ENCODE measurements at places on chromosomes 5 and 9.

DNA sequence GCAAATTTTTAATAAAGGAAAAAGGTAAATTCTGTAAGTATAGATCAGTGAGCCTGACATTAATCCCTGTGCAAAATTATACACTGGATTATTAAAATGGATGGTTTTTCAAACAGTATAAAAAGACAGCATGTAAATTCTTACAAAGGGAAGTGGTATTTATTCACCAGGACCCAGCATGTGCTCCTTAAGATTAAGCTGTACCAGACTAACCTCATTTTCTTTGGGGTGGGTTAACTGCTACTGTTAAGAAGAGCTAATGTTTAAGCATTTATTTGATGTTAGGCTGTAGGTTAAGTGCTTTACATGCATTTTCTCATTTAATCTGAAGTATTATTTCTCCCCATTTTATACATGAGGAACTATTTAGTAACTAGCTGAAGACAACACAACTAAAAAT, 60.3 kb upstream of the RFX3 start:
- DNase-seq, result no peak

- DNase-seq, result no peak
These were observed 7.2 kb upstream of the IRX2 start for GRCh38 chr5:2758632-2759031.

- no peak for DNase-seq
These were observed 25.2 kb downstream of the GFI1B start for GRCh38 chr9:133003671-133004090.

DNA sequence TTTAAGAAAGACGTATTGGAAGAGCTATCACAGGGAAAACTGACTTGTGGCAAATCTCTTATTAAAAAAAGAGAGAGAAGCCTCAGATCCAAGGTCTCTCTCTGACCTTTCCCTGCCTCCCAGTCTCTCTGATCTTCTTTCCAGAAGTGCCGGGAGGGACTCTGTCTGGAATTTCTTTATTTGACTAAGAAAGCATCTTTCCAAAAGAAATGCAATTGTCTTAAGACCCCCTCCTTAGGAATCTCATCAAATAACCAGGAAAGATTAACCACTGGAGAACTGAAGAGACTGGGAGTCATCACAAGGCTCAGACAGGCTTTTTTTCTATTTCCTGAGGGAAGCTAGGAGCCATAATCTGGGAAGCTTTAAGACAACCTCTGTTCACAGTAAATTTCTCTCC, 4.6 kb downstream of the C1QTNF3 start:
- DNase-seq, result peak; percentile 44

DNA sequence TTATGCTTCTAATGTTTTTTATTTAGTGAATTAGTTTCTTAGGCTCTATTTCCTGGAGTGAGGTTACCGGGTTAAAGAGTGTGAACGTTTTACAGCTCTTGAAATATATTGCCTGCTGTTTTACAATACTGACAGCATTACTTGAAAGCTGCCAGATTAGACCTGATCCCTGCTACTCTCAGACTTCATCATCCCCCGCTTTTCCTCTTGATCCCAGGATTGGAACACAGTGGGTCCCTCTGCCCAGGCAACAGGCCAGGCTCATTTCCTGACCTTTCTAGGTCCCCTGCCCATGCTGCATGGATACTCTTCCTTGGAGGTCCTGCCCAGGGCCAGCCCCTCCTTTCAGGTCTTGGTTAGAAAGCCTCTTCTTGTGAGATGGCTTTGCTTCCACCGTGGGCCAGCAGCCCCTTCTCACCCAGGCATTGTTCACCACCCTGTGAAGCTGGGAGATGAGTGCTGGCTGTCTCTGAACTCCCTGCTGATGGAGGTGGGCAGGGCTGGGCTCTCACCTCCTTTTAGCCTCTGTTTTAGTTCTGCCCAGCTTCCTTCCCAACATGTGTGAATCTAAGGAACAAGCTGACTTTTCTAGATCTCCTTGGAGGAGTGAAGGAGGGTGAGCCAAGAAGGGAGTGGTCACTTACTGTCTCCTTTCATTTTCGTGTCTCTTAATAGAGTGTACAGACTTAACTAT, 15.5 kb upstream of the FAM120AOS start:
- DNase-seq, result no peak

DNA sequence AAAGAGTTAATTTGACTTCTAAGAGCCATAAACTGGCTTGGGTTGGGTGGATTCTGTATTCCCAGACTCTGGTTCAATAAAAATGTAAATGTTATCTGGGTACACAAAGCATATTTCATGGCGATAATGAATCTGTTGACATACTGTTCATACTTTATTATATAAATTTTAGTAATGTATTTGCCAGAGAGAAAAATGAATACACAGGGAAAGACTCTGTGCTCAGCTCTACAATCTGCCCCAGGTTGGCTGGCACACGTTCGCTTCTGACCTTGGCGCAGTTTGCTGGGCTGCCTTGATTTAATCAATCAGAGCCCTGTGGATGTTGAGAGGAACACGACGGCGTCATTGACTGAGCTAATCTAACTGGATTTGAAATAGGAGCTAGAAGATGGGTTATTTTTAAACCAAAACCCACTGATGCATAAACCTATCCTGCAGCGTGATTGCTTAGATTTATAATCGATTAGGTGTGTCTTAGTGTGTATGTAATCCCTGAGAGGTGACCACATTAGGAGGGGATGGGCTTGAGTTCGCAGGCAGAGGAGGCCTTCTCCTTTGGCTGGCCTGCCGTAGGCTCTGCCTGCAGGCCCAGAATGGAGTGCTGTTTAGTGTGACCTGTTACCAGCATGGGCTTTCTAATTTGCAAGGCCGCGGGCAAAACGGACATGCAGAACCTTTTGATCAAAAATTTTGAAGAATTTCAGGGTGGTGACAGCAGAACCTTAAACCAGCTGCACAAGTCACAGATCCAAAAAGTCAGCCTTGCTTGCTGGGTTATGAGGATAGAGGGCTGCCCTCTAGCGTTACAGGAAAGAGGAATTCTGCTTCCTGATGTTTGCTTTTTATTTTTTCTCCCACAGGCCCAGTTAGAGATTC, 3.9 kb upstream of the ADCY2 start:
- peak; percentile 36 for DNase-seq

- DNase-seq, result no peak
These were observed 462.0 kb upstream of the ZNF462 start for GRCh38 chr9:106400950-106401349.

DNA sequence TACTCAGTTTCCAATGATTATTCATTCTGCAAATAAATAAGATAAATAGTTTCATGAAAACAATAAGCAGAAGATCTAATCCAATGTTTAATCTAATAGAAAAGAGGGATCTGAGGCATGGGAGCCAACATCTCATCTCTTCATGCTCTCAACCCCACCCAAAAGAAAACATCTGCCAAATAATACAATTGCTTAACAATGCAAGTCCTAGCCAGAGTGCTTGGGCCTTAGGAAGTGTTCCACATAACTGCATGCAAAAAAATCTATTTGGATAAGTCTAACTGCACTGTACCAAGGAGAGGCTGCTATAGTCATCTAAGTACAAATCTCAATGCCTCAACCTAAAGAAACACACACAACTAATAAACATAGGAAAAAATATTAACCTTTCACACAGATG, 606.0 kb downstream of the CDH9 start:
- no peak for DNase-seq
